ENCODE measurements at places on chromosomes 13 and 19.

DNA sequence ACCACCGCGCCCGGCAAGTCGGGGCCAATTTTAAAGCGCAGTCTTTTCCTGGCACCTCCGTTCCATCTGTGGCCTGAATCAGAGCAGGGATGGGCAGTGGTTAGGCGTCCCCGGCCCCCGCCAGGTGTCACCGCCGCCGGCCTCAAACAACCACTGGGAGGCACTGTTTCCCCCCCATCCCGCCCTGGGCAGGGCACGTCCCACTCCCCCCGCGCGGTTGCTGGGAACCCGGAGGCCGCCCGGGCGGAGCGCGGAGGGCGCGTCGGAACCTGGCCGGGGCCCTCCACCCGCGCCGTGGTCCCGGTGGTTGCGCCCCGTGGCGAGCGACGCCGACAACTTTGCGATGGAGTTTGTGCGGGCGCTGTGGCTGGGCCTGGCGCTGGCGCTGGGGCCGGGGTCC is at the start of gene GRIN3B:
Gene GRIN3B (plus strand): TSS at position 325 of the 400 bp plus-strand sequence. CDS start 19 bp downstream, at position 344.
- DNase-seq: no peak

DNA sequence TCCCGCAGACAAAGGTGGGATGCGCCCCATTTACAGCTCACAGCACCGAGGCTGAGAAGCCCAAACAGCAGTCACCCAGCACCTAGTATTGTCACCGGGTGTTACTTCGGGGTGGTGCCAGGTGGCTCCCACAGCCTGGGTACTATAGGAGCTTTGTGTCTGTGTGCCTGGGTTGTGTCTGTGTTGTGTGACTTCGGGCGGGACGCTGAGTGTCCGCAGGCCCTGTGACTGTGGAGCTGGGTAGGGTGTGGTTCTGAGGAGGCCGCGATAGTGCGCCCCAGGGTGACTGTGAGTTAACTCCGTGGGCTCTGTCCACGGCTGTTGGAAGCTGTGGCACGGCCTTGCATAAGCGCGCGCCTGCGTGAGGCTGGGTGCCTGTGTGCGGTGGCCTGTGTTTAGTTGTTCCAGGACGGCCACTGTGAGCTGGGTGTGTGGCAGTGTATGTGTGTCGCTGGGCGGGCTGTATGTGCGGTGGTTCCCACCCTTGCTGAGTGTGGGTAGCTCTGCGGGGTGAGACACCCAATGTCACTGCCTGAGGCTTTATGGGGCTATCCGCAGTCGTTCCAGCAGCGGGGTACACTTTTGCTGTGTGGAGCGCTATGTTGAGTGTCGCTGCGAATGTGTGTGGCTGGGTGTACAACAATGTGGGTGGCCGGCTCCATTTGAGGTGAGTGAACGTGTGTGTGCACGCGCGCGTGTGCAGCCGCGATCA is 559 bp upstream of the SSBP4 start:
- no peak for DNase-seq

- no peak for DNase-seq
Measured at GRCh38 chr13:23430664-23431063, 2.8 kb downstream of the SACS start.

DNA sequence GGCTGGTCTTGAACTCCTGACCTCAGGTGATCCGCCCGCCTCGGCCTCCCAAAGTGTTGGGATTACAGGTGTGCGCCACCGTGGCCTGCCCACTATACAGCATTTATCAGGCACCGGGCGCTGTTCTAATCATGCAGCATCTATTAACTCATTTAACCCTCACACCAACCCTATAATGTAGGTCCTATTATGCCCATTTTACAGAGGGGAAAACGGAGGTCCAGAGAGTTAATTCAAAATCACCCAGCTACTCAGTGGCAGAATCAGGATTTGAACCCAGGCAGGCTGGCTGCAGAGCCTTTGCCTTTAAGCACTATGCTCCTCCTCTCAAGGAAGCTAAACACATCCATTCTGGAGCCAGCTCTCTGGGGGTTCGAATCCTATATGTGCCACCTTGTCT is 54.3 kb downstream of the MAP4K1 start:
- no peak for DNase-seq

GRCh38 chr13:27319404-27319803 is 48.8 kb downstream of the RASL11A start:
- DNase-seq: no peak

DNA sequence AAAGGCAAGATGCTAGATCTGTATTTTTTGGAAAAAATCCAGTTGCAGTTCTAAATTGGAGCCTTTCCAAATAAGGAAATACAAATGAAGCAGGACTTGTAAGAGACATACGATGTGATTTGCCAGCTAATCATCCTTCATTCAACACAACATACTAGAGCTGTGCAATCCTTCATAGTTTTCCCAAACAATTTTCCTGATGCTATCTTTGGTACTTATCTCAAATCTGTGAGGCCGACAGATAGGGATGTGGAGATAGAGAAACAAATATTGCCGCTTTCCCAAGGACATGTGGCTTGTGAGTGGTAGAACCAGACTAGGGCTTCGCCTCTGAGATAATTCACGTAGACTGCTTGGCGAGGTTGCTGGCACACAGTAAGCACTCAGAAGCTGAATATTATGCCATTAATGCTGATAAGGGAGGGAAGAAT is 176.6 kb downstream of the LMO7 start:
- no peak for DNase-seq

DNA sequence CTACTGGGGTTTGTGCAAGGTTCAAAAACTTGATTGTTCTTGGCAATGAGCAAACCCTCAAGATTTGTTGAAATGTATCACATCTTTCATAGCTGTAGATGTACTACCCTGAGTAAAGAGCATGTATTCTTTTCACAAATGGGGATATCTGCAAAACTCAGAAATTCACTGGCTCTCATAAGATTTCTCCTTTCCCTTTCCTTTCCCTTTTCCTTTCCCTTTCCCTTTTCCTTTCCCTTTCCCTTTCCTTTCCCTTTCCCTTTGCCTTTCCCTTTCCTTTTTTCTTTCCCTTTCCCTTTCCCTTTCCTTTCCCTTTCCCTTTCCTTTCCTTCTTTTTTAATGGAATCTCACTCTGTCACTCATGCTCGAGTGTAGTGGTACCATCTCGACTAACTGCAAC is 69.1 kb downstream of the FNDC3A start:
- DNase-seq: no peak

DNA sequence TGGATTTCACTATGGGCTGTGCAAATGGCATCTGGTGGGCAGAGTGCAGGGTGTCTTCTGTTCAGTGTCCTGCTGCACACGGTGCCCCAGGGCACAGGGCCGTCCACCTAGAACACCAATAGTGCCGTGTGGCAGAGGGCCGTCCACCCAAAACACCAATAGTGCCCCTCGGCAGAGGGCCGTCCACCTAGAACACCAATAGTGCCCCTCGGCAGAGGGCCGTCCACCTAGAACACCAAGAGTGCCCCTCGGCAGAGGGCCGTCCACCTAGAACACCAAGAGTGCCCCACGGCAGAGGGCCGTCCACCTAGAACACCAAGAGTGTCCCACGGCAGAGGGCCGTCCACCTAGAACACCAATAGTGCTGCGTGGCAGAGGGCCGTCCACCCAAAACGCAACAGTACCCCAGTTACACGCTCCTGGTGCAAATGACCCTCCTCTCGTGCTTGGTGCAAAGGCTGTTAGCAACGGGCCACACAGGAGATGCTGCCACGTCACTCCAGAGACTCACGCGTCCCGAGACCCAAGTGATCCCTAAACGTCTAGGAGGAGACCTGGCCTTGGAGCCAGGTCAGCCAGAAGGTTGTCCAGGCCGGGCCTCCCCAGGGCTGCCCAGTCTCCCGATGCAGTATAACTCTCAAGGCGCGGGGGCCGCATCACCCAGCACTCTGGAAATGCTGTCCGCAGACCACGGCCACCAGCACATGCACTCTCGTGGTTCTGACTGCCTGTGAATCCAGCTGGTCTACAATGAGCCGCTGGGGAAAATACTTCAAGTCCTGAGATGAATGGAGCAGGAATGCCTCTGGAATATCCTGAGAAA is 51.5 kb downstream of the RASA3 start:
- no peak for DNase-seq

- DNase-seq: no peak
Measured at GRCh38 chr19:50551034-50551714, 17.1 kb downstream of the LRRC4B start.

DNA sequence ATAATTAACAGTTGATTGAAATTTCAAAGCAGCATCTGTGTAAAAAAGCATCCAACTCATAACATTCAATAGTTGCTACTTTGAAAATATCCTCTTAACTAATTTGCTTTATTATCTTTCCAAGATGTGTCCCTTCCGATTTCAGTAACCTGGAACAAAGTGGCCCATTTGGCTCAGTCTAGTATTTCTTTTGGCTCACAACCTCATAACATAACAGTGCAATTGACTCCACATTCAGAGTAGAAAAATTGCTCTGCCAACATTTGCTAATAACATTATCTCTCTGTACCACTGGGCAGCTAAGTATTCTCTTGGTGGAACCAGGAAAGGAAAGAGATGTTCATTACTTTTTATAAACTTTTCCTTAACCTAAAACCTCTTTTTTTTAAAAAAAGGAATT is 571.1 kb upstream of the ARGLU1 start:
- no peak for DNase-seq

- no peak for DNase-seq
Measured at GRCh38 chr19:27734496-27735220, 1478.3 kb downstream of the UQCRFS1 start.

- no peak for DNase-seq
Measured at GRCh38 chr19:30881281-30881680, 468.0 kb downstream of the TSHZ3 start.

- DNase-seq: no peak
Measured at GRCh38 chr13:29771247-29771646, 79.2 kb downstream of the UBL3 start.

- DNase-seq: no peak
Measured at GRCh38 chr13:28983641-28984040, 163.5 kb downstream of the MTUS2 start.

DNA sequence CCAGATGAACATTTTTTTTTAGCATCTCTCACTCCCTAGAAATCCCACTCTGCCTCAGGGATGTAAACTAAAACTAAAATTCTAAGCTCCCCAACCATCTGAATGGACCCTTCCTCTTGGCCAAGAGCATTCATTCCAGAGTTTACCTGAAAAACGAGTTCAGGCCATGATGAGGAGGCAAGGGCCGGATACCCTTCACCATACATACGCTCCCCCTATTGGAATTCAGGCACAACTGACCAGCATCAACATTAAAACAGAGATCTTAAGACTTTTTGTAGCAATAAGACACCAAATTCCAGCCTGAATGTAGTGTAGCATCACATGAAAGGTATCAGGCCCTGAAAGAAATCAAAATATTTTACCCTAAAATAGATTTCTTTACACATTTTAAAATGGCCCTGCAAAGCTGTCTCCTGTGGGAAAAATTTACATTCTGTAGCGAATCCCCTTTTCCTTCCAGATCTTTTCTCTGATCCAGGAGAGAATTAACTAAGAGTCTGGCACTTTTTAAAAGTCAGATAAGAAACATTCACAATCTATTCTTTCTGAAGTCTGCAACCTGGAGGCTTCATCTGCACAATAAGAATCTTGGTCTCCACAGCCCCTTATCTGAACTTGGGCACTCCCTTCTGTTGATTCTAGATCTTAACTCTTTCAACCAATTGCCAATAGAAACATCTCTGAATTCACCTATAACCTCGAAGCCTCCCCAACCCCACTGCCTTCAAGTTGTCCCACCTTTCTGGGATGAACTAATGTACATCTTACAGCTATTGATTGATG is 888.5 kb downstream of the UQCRFS1 start:
- no peak for DNase-seq

DNA sequence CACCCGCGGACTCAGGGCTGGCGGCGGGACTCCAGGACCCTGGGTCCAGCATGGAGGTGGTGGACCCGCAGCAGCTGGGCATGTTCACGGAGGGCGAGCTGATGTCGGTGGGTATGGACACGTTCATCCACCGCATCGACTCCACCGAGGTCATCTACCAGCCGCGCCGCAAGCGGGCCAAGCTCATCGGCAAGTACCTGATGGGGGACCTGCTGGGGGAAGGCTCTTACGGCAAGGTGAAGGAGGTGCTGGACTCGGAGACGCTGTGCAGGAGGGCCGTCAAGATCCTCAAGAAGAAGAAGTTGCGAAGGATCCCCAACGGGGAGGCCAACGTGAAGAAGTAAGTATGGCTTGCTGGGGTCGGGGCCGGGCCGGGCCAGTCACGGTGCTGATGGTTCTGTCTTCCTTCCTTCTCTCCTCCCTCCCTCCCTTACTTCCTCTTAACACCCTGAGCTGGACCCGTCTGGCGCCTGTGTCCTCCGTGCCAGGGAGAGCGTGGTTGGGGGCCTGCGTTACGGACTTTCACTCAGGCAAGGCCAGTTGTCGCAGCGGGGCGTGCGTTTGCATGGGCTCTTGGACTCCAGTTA is 1.4 kb downstream of the STK11 start:
- no peak for DNase-seq

DNA sequence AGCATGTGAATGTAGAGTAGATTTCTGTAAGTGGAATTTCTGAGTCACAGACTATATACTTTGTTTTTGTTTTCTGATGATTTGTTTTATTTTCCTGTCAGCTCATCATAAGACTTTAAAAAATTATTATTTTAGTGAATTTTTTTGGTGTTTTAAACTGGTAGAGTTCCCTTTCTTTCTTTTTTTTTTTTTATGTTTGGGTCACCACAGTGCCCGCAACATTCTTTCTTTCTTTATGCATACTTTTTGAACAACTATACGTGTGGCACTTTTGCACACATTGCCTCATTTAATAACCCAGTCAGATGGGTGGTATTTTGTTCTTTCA is 46.0 kb downstream of the WDFY2 start:
- DNase-seq: no peak

GRCh38 chr19:9151367-9151766 is 11.2 kb downstream of the ZNF317 start:
- DNase-seq: no peak

DNA sequence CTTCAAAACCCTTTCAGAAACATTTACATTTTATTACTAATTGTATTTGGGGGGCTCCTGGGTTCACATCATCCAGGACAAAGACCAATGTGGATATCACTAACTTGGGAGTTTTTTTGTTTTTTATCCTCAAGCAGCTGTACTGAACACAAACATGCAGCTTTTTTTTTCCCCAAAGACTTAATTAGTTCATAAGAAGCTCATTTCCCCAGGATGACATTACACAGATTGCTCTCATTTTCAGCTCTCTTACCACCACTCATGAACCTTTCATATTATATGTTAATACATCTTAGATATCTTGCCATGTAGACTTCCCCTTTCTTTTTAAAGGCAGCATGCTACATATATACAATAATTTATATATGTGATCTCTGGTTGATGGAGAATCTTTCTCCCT is 118.7 kb upstream of the MAB21L1 start:
- no peak for DNase-seq

DNA sequence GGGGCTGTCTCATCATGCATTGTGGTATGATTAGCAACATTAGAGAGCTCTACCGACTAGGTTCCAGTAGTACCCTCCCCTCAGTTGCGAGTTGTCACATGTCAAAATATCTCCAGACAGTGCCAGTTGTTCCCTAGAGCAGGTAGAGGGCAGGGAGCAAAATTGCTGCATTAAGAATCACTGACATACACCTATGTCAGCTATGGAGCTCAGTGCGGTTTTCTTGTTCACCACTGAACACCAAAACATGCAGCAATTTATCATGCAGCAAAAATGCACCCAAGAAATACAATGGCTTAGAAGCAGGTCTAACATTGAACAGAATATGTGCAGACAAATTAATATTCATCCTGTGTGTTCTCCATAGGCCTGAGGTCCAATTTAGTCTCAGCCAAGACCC is 186.9 kb upstream of the STARD13 start:
- DNase-seq: no peak

- no peak for DNase-seq
Measured at GRCh38 chr13:112270951-112271350, 105.2 kb upstream of the SPACA7 start.

GRCh38 chr19:38744298-38744681 is at the start of gene CAPN12:
Gene CAPN12, minus strand, starts transcription at chr19:38744474. Its CDS starts 309 bp downstream, at chr19:38744165.
- DNase-seq: no peak

GRCh38 chr13:49347650-49348385 is 96.0 kb downstream of the CAB39L start:
- no peak for DNase-seq

Data from NCI-H1105 (cell line).